ENCODE measurements at places on chromosomes 5 and 9. TPM values are rescaled to one million over a fixed set of nuclear protein-coding genes. Genes with fewer than 3 reads are reported as not detected.

Gene SLC46A2
- total RNA-seq: not detected

GRCh38 chr9:126058011-126058531 lies 268.6 kb upstream of the MVB12B start:
- no peak overlapping the region for H3K4me3 ChIP-seq
- DNase-seq: no peak
- no peak overlapping the region for H3K27ac ChIP-seq
- no peaks in the 10 kb centered on the region for H3K27me3 ChIP-seq

DNA sequence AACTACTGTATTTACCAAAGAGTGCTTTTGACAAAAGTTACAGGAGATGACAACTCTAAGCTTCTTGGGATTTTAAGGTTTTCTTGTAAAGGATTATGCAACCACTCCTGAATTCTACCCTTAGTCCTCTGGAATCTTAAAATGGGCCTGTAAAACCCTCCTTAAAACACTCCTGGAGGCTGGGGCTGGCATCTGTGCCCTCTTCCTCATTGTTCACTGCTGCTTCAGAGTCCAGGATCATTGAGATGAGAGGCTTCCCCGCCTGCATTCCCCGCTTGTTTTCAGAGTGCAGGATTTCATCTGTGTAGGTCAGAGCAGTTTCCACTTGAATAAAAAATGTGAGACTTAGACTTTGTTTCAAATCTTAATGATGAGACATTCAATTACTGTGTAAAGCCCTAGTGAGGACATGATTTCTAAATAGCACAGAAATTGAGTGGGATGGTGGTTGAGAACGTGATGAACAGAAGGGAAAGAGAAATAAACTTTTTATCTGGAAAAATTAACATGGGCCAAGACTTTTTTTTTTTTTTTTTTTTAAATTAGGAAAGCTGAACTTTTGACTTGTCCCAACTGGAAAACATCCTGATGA lies 40.4 kb downstream of the PCSK5 start:
- DNase-seq: no peak
- no peak overlapping the region for H3K4me3 ChIP-seq
- no peaks in the 10 kb centered on the region for H3K27me3 ChIP-seq
- H3K36me3 ChIP-seq: no peaks in the 10 kb centered on the region

- no peak for DNase-seq
- H3K27me3 ChIP-seq: no peaks in the 10 kb centered on the region
- H3K27ac ChIP-seq: no peak overlapping the region
- H3K36me3 ChIP-seq: peaks cover 1% of the 10 kb centered on the region
- no peak overlapping the region for H3K4me3 ChIP-seq
Observed at GRCh38 chr5:60633341-60633740, 66.6 kb downstream of the DEPDC1B start.

- no peaks in the 10 kb centered on the region for H3K36me3 ChIP-seq
- no peak overlapping the region for H3K27ac ChIP-seq
- no peak overlapping the region for H3K4me3 ChIP-seq
- H3K4me1 ChIP-seq: no peaks in the 10 kb centered on the region
Observed at GRCh38 chr5:35317586-35317985, 87.3 kb upstream of the PRLR start.

DNA sequence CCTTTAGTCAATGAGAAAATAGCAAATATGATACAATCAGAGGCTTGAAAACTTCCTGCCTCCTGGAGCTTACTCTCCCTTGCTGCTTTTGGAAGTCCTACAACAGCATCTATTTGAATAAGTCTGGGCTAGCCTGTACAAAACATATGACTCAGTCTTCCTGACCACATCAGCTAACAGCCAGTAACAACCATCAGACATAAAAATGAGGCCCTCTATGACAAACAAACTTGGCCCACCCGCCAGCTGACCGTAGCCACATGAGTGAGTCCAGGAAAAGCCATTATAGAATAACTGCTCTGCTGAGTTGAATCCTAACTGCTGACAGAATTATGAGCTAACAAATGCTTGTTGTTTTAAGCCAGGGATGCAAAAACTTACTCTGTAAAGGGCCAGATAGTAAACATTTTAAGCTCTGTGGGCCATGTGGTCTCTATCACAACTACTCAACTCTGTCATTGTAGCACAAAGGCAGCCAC lies 347.6 kb downstream of the PTPRD start:
- no peaks in the 10 kb centered on the region for H3K4me1 ChIP-seq
- no peaks in the 10 kb centered on the region for H3K27me3 ChIP-seq
- H3K27ac ChIP-seq: no peak overlapping the region
- DNase-seq: no peak

- H3K4me1 ChIP-seq: no peaks in the 10 kb centered on the region
- no peaks in the 10 kb centered on the region for H3K36me3 ChIP-seq
- H3K27me3 ChIP-seq: no peaks in the 10 kb centered on the region
- DNase-seq: no peak
- H3K4me3 ChIP-seq: no peak overlapping the region
Observed at GRCh38 chr5:170557314-170557713, 53.5 kb downstream of the KCNIP1 start.

DNA sequence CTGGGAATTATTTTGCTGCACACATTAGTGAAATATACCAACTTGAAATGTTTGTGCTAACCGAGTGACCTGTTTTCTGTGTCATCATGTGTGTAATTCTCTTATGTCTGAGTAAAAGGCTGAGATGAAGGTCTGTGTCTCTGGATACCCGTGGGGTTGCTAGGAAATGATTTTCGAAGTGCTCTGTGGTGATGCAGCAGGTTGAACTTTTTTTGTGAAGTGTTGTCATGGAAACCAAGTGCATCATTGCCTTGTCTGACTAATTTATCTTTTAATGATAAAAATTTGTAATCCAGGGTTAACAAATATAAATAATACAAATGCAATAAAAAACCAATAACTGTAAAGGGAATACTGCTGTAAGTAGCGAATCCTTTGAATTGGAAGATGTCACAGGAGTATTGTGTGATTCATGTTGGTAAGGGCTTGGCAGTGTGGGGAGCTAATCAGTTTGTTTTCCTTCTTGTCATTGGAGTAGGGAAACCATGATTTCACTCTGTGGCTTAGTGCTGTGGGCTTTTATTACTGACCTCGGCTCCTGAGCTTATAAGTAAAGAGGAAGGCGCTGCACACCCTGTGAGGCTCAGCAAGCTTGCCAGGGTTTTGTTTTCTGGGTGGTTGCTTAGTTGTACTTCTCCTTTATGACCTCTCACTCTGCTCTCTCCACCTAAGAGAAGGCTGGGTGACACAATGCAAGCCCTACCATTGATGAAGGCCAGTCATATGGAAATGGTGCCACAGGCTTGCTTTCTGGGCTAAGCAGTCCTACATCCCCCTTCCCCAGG lies 22.3 kb downstream of the PDE8B start:
- no peak overlapping the region for H3K27ac ChIP-seq
- DNase-seq: no peak
- no peaks in the 10 kb centered on the region for H3K36me3 ChIP-seq
- H3K4me1 ChIP-seq: no peaks in the 10 kb centered on the region

- no peak overlapping the region for H3K27ac ChIP-seq
- no peaks in the 10 kb centered on the region for H3K27me3 ChIP-seq
- H3K4me1 ChIP-seq: no peaks in the 10 kb centered on the region
- H3K36me3 ChIP-seq: no peaks in the 10 kb centered on the region
- DNase-seq: no peak
Observed at GRCh38 chr5:60401526-60401925, 298.4 kb downstream of the DEPDC1B start.

GRCh38 chr5:51997949-51998348 lies 614.7 kb downstream of the ISL1 start:
- H3K4me1 ChIP-seq: no peaks in the 10 kb centered on the region
- no peak for DNase-seq
- H3K36me3 ChIP-seq: no peaks in the 10 kb centered on the region
- H3K27ac ChIP-seq: no peak overlapping the region

GRCh38 chr9:83138422-83139135 lies 75.6 kb upstream of the RASEF start:
- no peak overlapping the region for H3K27ac ChIP-seq
- no peaks in the 10 kb centered on the region for H3K27me3 ChIP-seq
- H3K4me3 ChIP-seq: no peak overlapping the region
- no peaks in the 10 kb centered on the region for H3K4me1 ChIP-seq

DNA sequence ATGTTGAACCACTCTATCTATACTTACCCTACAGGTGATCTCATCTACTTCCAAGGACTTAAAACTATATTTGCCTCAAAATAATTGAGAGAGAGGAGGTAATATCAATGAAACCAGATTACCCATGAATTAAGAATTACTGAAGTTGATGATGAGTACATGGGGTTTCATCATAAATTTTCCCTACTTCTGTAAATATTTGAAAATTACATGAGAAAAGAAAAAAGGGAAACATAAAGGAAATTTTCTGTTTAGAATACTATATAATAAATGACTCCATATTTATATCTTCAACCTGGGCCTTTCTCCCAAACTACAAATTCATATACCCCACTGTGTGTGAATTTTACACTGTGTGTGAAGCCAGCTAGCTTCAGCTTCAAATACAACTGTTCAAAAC lies 2.6 kb downstream of the TSTD2 start:
- H3K4me1 ChIP-seq: peaks cover 1% of the 10 kb centered on the region
- no peaks in the 10 kb centered on the region for H3K27me3 ChIP-seq
- no peak overlapping the region for H3K4me3 ChIP-seq
- peak overlapping the region; percentile 100 for H3K27ac ChIP-seq
- DNase-seq: no peak
- no peaks in the 10 kb centered on the region for H3K36me3 ChIP-seq

- no peaks in the 10 kb centered on the region for H3K4me1 ChIP-seq
- DNase-seq: no peak
- no peaks in the 10 kb centered on the region for H3K36me3 ChIP-seq
- H3K27me3 ChIP-seq: no peaks in the 10 kb centered on the region
- H3K4me3 ChIP-seq: no peak overlapping the region
- H3K27ac ChIP-seq: no peak overlapping the region
Observed at GRCh38 chr9:108219664-108220063, 636.1 kb downstream of the ACTL7B start.

Gene SMIM33
- not detected for total RNA-seq

- H3K27me3 ChIP-seq: no peaks in the 10 kb centered on the region
- H3K4me3 ChIP-seq: no peak overlapping the region
- no peak for DNase-seq
- H3K27ac ChIP-seq: no peak overlapping the region
- H3K4me1 ChIP-seq: no peaks in the 10 kb centered on the region
Observed at GRCh38 chr5:82374637-82375036, 96.5 kb upstream of the RPS23 start.

Gene MYMK
- total RNA-seq: not detected

Gene DND1
- 1.8 TPM for total RNA-seq

- no peak overlapping the region for H3K27ac ChIP-seq
- no peak overlapping the region for H3K4me3 ChIP-seq
- H3K36me3 ChIP-seq: no peaks in the 10 kb centered on the region
- no peaks in the 10 kb centered on the region for H3K27me3 ChIP-seq
- DNase-seq: no peak
Observed at GRCh38 chr5:80343067-80343466, 23.3 kb downstream of the SPZ1 start.

DNA sequence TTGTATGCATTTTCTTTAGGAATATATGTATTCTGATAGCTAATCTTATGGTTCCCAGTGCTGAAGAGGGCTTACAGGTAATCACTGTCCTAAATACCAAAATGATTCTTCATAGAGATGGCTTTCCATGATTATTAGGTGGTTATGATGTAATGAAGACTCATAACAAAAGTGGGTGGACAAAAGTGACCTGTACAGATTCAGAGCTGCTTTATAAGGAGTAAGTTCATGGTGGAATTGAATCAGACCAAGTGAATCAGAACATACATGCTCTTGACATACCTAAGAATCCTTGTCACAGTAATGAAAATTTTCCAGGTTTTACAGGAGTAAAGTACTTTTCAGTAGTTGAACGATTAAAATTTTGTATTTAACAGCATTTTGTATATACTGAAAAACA lies 105.6 kb downstream of the NIPBL start:
- H3K36me3 ChIP-seq: 0 out of 2 replicates have a peak, but pooled peaks cover 1% of the 10 kb centered on the region
- no peaks in the 10 kb centered on the region for H3K4me1 ChIP-seq
- DNase-seq: no peak
- no peaks in the 10 kb centered on the region for H3K27me3 ChIP-seq

- H3K27me3 ChIP-seq: no peaks in the 10 kb centered on the region
- DNase-seq: no peak
- H3K4me1 ChIP-seq: peaks cover 74% of the 10 kb centered on the region
- peak overlapping the region; percentile 97 for H3K27ac ChIP-seq
- no peaks in the 10 kb centered on the region for H3K36me3 ChIP-seq
Observed at GRCh38 chr5:168364151-168364661, 72.8 kb downstream of the WWC1 start.

DNA sequence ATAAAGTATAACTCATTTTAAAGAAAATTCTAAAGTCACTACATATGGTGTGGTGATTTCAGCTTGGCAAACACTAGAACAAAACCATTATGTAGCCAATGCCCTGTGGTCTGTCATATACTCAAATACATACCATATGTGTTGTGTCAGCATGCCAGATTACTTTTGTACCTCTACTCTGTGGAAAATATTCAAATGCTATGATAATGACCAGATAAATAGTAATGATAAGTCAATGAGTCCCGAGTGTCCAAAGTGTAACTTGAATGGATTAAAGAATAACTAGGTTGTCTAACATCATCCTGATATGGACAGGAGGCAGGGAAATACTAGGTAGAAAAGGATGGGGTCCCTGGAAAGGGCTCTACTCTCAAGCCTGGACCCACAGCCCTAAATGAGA lies 58.0 kb upstream of the IL6ST start:
- H3K27me3 ChIP-seq: no peaks in the 10 kb centered on the region
- no peak for DNase-seq
- peaks cover 43% of the 10 kb centered on the region for H3K4me1 ChIP-seq
- H3K27ac ChIP-seq: no peak overlapping the region

DNA sequence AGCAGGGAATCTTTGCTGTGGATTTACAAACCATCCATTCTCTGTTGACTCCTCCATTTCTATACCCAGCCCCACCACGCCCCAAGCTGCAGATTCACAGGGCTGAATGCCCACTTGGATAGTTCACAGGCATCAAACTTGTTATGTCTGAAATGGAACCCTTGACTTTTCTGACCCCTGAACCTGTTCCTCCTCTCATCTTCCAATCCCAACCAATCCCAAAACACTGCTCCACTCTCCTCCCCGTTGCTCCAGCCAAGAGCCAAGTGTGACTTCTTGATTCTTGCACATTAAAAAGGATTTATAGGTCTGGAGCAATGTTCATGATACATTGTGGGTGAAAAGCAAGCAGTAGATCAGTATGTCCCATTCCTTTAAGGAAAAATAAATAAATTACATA lies 145.6 kb downstream of the DAB2IP start:
- no peak for DNase-seq
- no peaks in the 10 kb centered on the region for H3K27me3 ChIP-seq
- H3K4me1 ChIP-seq: no peaks in the 10 kb centered on the region
- no peaks in the 10 kb centered on the region for H3K36me3 ChIP-seq

- H3K27me3 ChIP-seq: no peaks in the 10 kb centered on the region
- H3K36me3 ChIP-seq: no peaks in the 10 kb centered on the region
- H3K4me3 ChIP-seq: no peak overlapping the region
- H3K27ac ChIP-seq: no peak overlapping the region
- H3K4me1 ChIP-seq: no peaks in the 10 kb centered on the region
Observed at GRCh38 chr5:17819783-17820182, 185.5 kb downstream of the TAF11L14 start.

Data from Caco-2 (cell line).